Stimulated activated CD4-positive, alpha-beta T cell treated with anti-CD3 and anti-CD28 coated beads, Interleukin-12 subunit alpha, Interleukin-12 subunit beta, amount 100 ng/mL, for 4 hours (primary cell): ENCODE measurements at places on chromosomes 7 and 10.

- no peak for DNase-seq
Observed at GRCh38 chr10:88388324-88388723, 194.8 kb downstream of the RNLS start.

DNA sequence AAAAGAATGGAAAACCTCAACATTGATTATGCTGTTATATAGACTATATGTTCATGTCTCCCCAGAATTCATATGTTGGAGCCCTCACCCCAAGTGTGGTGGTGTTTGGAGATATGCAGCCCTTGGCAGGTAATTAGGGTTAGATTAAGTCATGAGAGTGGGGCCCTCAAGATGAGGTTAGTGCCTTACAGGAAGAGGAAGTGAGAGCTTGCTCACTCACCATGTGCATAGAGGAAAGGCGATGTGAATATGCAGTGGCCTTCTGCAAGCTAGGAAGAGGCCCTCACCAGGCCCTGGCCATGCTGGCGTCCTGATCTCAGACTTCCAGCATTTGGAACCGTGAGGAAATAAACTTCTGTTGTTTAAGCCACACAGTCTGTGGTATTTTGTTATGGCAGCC lies 14.8 kb downstream of the ZNF33A start:
- DNase-seq = no peak

DNA sequence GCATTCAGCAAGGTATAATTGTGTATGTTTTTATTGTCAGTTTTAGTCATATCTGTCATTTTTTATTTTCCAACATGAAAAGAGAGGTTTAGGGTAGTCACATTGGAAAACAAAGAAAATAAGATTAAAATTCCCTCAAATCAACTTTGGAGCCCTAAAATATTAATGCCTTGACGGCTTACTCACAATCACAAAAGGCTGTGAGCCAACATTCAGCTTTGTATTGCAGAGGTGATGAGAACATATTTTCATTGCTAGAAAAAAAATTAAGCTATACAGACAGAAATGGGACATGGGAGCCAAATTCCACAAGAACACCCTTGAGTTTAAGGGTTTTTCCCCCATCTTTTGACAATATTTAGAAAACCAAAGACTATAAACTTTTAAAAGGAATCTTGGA lies 30.2 kb downstream of the CALD1 start:
- DNase-seq = no peak

- DNase-seq = no peak
Observed at GRCh38 chr7:70698219-70698832, 433.6 kb upstream of the GALNT17 start.

DNA sequence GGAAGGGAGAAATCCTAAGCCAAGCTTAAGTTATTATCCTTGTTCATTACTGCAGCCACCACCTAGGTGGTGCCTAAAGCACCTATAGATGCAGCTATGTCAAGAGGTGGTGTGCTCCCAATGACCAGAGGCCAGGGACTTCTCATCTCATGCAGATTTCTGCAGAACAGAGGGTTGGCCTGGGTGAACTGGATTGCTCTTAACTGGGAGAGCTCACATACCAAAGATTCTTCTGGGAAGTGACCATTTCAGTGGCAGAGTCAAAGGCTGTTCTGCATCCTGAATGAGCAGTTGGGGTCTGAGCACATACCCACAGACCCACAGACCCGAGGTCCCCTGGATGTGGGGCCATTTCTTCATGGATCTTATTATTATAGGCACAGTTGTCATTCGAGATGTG lies 2.1 kb upstream of the CRHR2 start:
- DNase-seq = no peak

- DNase-seq = no peak
Observed at GRCh38 chr10:24606021-24606420, 117.7 kb downstream of the ARHGAP21 start.

DNA sequence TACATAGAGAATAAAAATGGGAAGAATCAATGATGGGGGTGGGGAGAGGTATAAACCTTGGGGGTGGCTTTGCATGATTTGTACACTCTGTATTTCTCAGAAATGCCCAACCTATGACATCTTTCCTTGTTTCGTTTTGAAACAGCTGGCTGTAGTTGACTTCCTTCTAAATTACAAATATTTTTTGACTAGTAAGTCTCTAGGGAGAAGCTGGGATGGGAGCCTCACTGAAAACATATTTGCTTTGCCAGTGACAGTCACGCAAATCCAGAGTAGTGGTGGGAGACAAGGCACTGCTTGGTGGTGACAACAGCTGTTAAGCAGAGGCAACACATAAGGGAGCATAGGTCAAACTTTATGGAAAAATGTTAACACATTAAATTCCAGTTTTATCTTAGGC lies 440.5 kb downstream of the SEMA3D start:
- DNase-seq = no peak

DNA sequence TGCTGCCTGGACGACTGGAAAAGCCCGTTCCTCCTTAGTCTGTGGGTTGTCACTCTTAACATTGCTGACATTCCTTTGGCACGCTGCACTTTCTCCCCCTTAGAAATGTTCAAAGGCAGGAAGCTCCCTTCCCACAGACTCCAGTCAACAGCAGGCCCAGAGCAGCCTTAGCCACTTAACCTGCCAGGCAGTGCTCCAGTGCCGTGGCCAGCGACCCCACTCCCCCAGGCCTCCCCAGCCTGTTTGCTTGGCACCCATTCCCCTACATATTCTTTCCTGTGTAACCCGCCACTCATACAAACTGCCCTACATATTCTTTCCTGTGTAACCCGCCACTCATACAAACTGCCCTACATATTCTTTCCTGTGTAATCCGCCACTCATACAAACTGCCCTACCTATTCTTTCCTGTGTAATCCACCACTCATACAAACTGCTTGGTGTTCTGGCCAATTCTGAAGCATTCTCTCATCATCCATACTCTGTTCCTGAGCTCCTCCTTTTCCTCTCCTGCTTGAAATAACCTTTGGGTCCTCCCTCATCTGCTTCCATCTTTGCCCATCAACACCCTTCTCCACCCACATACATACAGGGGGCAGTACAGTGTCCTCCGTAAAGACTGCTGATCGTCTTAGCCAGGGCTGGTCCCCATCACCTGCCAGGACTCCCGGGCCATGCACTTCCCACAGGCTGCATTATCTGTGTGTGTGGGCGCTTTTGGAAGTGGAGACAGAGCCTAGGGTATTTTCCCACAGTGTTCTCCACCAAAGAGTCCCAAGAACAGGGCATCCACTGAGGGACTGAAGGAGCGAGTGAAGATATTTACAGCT lies 57.3 kb downstream of the ADARB2 start:
- no peak for DNase-seq

- no peak for DNase-seq
Observed at GRCh38 chr7:121053219-121053618, 64.7 kb downstream of the CPED1 start.

DNA sequence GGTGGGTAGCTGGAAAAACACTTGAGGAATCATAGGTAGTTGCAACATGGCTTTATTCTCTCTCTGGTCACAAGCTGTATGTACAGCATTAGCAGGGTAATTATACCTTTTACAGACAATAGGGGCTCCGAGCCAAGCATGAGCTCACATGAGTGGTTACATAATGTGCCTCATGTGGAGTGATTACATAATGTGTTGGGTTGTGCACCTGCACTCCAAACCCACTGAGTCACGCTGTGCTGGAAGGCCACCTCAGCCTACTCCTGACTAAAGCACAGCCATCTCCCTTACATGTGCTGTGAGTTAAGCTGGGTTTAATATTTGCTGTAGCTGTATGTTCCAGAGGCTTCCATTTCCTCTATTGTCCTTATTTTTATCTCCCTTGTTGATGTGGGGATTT lies 348.7 kb upstream of the SEMA3C start:
- no peak for DNase-seq

DNA sequence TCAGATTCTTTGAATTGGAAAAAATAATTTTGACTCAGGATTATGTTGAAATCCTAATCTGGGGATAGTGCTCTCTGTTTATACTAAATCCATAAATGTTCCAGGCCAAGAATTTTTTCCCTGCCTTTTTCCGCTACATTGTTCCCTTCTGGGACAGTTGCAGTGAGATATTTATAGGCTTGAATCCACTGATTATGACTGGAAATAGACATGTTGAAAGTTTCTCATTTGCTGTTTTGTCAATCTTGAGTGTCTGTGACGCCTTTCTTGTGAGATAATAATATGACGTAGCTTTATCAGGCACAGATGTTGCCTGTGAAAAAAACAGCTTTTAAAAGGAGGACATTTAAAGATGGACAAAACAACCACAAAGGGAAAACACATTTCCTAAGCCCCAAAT lies 155.9 kb downstream of the ARID5B start:
- DNase-seq = no peak

GRCh38 chr10:110378533-110379108 lies 73.9 kb upstream of the SMNDC1 start:
- DNase-seq = no peak

- no peak for DNase-seq
Observed at GRCh38 chr7:49001610-49002033, 77.3 kb downstream of the CDC14C start.

GRCh38 chr7:18337048-18337809 lies 158.3 kb upstream of the HDAC9 start:
- no peak for DNase-seq

GRCh38 chr10:84401854-84402611 lies 73.6 kb downstream of the CCSER2 start:
- no peak for DNase-seq

DNA sequence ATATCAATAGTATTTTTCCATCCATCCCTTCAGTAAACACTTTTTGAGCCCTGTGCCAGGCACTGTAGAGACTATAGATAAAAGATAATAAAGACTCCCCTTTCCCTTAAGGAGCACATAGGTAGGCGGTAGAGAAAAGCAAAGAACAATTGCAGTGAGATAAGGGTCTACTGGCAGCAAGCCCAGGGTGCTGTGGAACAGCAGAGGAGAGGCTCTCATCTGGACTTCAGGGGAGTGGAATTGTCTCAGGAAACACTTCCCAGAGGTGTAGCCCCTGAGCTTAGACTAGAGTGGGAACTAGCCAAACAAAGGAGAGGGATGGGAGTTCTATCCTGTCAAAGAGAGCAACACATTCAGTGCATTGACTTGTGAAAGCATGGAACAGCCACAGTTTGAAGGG lies 102.0 kb downstream of the NRF1 start:
- DNase-seq = no peak

- no peak for DNase-seq
Observed at GRCh38 chr7:24595671-24596418, 22.6 kb downstream of the PALS2 start.

DNA sequence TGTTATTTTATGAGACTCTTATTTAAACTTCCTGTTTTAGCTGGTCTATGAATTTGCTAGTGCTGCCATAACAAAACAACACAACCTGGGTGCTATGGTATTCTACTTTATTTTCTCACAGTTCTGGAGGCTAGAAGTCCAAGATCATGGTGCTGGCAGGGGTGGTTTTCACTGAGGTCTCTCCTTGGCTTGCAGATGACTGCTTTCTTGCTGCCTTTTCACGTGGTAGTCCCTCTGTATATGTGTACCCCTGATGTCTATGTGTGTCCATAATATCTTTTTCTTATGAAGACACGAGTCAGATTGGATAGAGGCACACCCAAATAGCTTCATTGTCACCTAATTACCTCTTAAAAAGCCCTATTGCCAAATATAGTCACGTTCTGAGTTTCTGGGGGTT lies 270.5 kb downstream of the BMPER start:
- no peak for DNase-seq

- DNase-seq = no peak
Observed at GRCh38 chr10:99945263-99945662, 64.5 kb downstream of the DNMBP start.

DNA sequence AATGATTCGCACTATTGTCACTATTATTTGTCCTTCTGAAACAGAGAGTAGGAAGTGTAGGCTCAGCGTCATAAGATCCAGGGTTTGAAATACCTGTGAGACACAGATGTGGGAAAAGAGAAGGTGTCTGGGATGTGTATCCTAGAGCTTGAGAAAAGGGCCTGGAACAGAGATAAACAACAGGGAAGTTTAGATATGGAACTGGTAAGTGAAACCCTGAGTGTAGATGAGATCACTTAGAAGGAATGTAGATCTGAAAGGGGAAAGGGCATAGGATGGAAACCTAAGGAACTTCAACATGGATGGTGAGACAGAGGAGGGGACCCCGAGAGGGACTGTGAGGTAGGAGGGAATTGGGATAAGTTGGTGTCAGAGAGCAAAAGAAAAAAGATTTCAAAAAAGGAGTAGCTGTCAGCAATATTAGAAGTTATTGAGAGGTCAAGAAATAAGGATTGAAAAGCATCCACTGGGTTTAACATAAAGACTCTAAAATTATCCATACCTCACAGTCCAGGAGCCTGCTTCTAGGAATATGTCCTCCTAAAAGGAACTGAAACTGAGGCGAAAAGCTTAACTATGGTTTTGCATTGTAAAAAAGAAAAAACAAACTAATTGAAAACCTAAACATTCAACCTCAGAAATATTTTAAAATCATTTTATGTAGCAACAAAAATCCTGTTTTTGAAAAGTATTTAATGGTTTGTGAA lies 119.2 kb upstream of the NPVF start:
- DNase-seq = no peak

DNA sequence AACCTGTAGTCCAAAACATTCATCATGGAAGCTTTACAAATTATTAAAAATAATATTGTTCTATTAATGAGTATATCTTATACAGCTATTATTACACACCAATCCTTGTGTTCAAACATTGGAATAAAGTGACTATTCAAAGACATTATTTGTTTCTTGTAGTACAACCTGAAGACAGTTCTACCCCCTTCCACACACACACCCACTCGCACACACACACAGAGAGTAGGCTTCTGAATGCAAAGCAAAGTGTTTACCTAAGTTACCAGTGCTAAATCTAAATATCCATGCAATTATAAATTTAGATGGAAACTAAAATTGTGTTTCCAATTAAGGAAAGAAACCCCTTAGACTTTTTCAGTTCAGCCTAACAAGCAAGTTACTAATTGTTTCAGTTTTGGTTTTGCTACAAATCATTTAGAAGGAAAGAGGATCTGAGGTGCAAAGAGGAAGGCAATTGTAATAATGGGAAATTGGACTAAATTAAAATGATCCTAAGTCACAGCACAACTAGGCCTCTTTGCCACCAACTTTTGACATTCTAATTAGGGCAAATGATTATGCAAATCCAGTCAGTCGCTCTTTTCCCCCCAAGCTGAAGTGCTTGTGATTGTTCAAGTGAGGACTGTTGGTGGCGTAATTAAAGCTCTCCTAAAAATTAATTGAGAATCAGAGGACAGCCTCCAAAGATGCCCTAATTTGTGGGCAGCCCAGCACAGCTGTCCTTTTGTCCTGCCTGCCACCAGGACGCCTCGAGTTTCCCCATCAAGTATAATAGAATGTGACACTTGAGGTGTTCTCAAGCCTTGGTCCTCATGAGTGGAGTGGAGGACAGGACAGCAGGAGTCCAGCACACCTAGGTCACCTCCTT lies 19.9 kb upstream of the ATOH7 start:
- no peak for DNase-seq
